ENCODE measurements at places on chromosomes 16 and 17. TPM values are rescaled to one million over a fixed set of nuclear protein-coding genes. Genes with fewer than 3 reads are reported as not detected.
A peak's percentile ranks its signal among the peaks of the same experiment; 100 is the strongest.

DNA sequence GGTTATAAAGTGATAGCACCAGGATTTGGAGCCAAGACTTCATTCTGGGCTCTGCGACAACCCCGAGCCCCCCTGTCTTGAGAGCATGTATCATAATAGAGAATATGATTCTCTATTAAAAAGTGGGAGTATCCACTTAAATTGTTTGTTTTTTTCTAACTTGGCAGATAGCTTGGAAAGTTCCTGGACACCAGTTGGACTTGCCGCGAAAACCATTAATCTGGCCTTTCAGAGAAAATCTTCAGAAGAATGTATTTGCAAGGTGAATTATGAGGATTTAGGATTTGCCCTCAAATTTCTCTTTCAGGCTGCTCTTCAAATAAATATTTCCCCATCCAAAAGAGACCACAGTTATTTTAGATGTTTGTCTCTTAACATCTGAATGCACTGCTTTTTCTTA, 53.5 kb downstream of the MARCHF10 start:
- H3K27me3 ChIP-seq: no peaks in the 10 kb centered on the region
- DNase-seq: no peak
- H3K4me1 ChIP-seq: no peaks in the 10 kb centered on the region
- no peaks in the 10 kb centered on the region for H3K36me3 ChIP-seq

- DNase-seq: no peak
- H3K36me3 ChIP-seq: peaks cover 5% of the 10 kb centered on the region
- H3K27ac ChIP-seq: peak overlapping the region; percentile 35
These were observed 2.4 kb upstream of the ACSF2 start for GRCh38 chr17:50423553-50424159.

- H3K4me1 ChIP-seq: no peaks in the 10 kb centered on the region
- no peak overlapping the region for H3K4me3 ChIP-seq
- peaks cover 18% of the 10 kb centered on the region for H3K36me3 ChIP-seq
- no peaks in the 10 kb centered on the region for H3K27me3 ChIP-seq
- DNase-seq: no peak
These were observed 40.4 kb downstream of the CFDP1 start for GRCh38 chr16:75392906-75393305.

DNA sequence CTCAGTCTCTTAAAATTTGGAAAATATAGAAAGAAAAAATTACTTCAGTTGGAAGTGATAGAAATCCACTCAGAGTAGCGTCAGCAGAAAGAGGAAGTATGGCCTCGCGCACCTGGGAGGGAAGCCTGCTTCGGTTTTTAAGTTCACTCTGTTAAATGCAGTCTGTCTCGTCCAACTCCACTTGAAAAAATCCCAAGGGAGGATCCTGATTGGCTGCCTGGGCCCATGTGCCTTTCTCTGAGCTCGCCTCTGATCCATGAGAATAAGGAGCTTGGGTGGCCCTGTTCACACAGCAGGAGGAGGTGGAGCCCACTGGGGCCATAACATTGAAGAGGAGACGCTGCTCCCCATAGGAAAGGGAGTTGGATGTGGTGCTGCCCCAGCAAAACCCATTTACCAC, 40.7 kb downstream of the DNAJA2 start:
- H3K36me3 ChIP-seq: no peaks in the 10 kb centered on the region
- no peak overlapping the region for H3K4me3 ChIP-seq
- DNase-seq: no peak
- H3K27me3 ChIP-seq: no peaks in the 10 kb centered on the region
- H3K4me1 ChIP-seq: no peaks in the 10 kb centered on the region

GRCh38 chr17:4599505-4600281, 15.4 kb downstream of the SMTNL2 start:
- no peak overlapping the region for H3K27ac ChIP-seq
- H3K4me3 ChIP-seq: no peak overlapping the region

DNA sequence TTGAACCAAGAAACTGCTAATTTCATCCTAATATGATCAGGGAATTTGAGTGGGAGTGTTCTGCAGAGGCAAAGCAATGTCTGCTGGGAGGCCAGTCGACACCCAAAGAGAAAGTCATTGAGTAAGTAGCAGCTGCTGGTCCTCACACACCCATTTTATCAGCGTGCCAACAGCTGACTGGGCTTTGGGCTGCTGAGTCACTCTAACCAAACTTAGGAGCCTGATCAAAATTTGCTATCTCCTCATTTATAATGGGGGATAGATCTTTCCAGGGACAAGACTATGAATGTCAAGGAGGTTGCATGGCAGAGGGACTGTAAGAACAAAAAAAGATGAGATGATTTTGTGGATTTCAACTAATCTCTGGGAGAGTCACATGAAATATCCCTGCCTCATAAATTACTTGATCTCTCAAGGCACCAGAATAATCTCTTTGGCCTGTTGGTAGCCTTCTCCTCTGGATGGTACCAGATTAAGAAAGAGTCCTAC, 32.9 kb downstream of the CPSF4L start:
- peaks cover 74% of the 10 kb centered on the region for H3K4me1 ChIP-seq
- H3K36me3 ChIP-seq: no peaks in the 10 kb centered on the region

The DNASE1L2 gene
- not detected for polyA plus RNA-seq

- no peak for DNase-seq
- H3K4me1 ChIP-seq: peaks cover 12% of the 10 kb centered on the region
- H3K36me3 ChIP-seq: no peaks in the 10 kb centered on the region
- H3K27me3 ChIP-seq: no peaks in the 10 kb centered on the region
These were observed 37.6 kb upstream of the CPNE2 start for GRCh38 chr16:57054771-57055170.

DNA sequence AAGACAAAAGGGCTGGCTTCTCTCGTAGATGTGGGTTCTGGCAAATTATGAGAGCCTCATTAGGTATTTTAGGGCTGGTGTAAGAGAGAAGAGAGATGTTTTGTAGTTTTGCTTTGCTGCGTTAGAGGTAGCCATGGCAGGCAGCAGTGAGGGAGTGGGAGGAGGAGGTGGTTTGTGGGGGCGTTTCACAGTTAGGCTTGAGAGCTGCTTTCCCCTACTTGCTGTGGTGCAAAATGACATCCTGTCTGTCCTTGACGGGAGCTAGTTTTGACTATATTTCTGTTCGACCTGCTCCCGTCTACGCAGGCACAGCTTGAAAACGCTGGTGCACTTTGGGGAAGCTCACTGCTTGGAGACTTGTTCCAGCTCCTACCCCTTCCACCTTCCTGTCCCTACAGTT, 75.5 kb downstream of the SLC5A11 start:
- no peak for DNase-seq
- H3K27ac ChIP-seq: peak overlapping the region; percentile 84
- peaks cover 12% of the 10 kb centered on the region for H3K36me3 ChIP-seq
- no peaks in the 10 kb centered on the region for H3K27me3 ChIP-seq

- H3K4me1 ChIP-seq: no peaks in the 10 kb centered on the region
- H3K4me3 ChIP-seq: no peak overlapping the region
- no peaks in the 10 kb centered on the region for H3K27me3 ChIP-seq
- DNase-seq: no peak
These were observed 14.8 kb upstream of the NLRC3 start for GRCh38 chr16:3591991-3592390.

The TAC4 gene
- not detected for polyA plus RNA-seq

The CUEDC1 gene
- not detected for polyA plus RNA-seq

The SMIM36 gene
- polyA plus RNA-seq: 0.05 TPM

The SLC13A5 gene
- polyA plus RNA-seq: not detected

Measured in naive thymus-derived CD8-positive, alpha-beta T cell (primary cell).